Spinal cord (tissue), 10 donors: ENCODE measurements at places on chromosomes 11 and 22.

- peak overlapping the region; percentile 57 for H3K27ac ChIP-seq
- DNase-seq = peak; percentile 95
- H3K27me3 ChIP-seq = no peaks in the 10 kb centered on the region
- H3K4me1 ChIP-seq = peaks cover 59% of the 10 kb centered on the region
- peaks cover 22% of the 10 kb centered on the region for H3K36me3 ChIP-seq
- peak overlapping the region; percentile 87 for H3K4me3 ChIP-seq
Observed at GRCh38 chr22:37745548-37746365, 48.9 kb downstream of the TRIOBP start.

DNA sequence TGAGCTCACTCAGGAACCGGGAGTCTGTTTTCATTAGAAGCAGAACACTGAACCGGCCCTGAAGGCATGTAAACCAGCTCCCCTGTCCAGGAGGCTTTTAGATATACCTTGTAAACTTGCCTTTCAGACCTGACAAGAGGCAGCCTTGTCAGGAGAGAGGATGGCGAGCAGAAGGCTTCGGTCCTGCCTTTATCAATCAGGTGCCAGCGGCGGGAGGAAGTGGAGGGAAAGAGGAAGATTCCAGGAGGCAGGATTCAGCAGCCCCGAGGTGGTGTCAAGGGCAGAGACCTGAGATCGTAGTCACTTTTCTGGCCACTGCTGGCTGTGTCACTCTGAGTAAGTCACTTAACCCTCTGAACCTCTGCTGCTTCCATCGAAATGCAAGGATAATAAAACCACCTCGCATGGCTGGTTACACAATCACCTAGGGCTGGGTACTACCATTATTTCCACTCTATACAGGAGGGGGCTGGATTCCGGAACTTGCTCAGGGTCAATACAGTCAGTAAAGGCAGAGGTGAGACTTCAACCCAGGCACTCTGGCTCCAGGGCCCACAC lies 181.0 kb downstream of the CHST1 start:
- no peak overlapping the region for H3K4me3 ChIP-seq
- H3K36me3 ChIP-seq = no peaks in the 10 kb centered on the region
- no peak for DNase-seq
- H3K27me3 ChIP-seq = no peaks in the 10 kb centered on the region

GRCh38 chr22:37884420-37884819 lies 21.7 kb upstream of the MICALL1 start:
- H3K4me3 ChIP-seq = no peak overlapping the region
- no peak overlapping the region for H3K27ac ChIP-seq
- no peak for DNase-seq
- peaks cover 15% of the 10 kb centered on the region for H3K4me1 ChIP-seq
- H3K36me3 ChIP-seq = peaks cover 54% of the 10 kb centered on the region

DNA sequence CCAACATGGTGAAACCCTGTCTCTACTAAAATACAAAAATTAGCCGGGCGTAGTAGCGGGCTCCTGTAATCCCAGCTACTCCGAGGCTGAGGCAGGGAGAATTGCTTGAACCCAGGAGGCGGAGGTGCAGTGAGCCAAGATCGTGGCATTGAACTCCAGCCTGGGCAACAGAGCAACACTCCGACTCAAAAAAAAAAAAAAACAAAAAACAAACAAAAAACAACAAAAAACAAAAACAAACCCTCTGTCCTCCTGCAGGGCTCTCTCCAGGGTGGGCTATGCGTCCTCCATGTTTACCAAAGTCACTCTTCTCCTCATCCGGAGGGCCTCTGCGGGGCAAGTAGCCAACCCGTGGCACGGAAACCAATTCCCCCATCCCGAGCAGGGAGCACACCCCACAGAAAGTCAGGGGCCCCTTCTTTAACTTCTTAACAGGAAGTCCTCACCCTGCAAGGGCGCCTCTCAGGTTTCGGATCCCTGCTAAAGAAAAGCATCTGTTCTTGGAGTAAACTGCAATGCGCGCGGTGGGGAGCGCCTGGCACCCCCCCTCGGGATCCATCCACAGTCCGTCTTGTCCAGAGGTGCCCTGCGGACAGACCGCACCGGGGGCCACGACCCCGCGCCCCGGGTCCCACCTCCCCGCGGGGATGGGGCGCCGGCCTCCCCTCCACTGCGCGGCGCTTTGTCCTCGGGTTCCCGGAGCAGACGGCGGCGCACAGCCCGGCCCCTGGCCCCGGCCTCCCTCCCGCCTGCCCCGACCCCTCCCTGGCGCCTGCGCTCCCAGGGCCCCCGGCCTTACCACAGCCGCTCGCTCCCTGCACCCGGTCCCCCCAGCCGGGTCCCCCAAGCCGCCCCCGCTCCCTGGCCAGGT lies 712 bp downstream of the CERK start:
- peak overlapping the region; percentile 67 for H3K27ac ChIP-seq
- H3K4me3 ChIP-seq = peak overlapping the region; percentile 53
- no peak for DNase-seq
- H3K27me3 ChIP-seq = no peaks in the 10 kb centered on the region
- peaks cover 19% of the 10 kb centered on the region for H3K36me3 ChIP-seq

GRCh38 chr22:36773935-36774334 lies 2.0 kb downstream of the IFT27 start:
- DNase-seq = peak; percentile 77
- H3K27me3 ChIP-seq = no peaks in the 10 kb centered on the region
- peaks cover 18% of the 10 kb centered on the region for H3K36me3 ChIP-seq
- H3K4me1 ChIP-seq = peaks cover 27% of the 10 kb centered on the region
- no peak overlapping the region for H3K4me3 ChIP-seq

GRCh38 chr11:68447015-68447801 lies 13.3 kb upstream of the PPP6R3 start:
- no peak overlapping the region for H3K27ac ChIP-seq
- peaks cover 19% of the 10 kb centered on the region for H3K4me1 ChIP-seq
- H3K27me3 ChIP-seq = no peaks in the 10 kb centered on the region
- peak; percentile 83 for DNase-seq
- no peak overlapping the region for H3K4me3 ChIP-seq

DNA sequence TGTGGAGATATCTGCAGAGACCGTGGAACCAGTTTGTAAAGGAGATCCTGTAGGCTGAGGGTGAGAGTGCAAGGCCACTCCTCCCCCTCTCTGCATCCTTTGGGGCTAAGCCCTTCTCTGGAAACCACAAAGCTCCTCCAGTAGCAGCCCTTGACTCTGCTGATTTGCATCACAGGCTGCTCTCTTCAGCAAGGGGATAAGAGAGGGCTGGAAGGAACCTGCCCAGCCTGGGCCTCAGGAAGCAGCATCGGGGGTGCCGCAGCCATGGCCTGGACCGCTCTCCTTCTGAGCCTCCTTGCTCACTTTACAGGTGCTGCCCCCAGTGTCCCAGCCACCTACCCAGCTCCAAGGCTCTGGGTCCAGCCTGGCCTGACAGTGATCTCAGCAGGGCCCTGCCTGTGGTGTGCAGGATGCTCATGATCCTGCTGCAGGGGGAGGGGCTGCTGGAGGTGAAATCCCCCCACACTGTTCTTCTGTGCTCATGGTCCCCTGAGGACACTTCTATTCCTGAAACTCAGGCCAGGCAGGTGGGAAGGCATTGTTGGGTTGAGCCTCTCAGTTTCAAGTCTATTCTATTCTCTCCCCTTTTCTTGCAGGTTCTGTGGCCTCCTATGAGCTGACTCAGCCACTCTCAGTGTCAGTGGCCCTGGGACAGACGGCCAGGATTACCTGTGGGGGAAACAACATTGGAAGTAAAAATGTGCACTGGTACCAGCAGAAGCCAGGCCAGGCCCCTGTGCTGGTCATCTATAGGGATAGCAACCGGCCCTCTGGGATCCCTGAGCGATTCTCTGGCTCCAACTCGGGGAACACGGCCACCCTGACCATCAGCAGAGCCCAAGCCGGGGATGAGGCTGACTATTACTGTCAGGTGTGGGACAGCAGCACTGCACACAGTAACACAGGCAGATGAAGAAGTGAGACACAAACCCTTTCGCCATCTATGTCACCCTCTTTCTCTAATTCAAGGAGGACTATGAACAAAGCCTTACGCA lies 68.5 kb upstream of the IGLL5 start:
- H3K36me3 ChIP-seq = no peaks in the 10 kb centered on the region
- no peaks in the 10 kb centered on the region for H3K4me1 ChIP-seq
- DNase-seq = no peak
- H3K4me3 ChIP-seq = no peak overlapping the region
- H3K27me3 ChIP-seq = no peaks in the 10 kb centered on the region

DNA sequence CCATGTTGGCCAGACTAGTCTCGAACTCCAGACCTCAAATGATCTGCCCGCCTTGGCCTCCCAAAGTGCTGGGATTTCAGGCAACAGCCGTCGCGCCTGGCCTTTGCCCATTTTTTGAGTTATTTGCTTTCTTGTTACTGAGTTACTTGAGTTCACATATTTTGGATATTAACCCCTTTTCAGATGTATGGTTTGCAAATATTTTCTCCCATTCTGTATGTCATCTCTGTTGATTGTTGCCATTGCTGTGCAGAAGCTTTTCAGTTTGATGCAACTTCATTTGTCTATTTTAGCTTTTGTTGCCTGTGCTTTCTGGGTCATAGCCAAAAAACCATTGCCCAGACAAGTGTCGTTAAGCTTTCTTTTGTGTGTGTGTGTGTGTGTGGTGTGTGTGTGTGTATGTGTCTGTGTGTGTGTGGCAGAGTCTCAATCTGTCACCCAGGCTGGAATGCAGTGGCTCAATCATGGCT lies 6.8 kb downstream of the TSGA10IP start:
- no peaks in the 10 kb centered on the region for H3K27me3 ChIP-seq
- no peak overlapping the region for H3K27ac ChIP-seq
- no peak for DNase-seq
- no peaks in the 10 kb centered on the region for H3K36me3 ChIP-seq
